ENCODE measurements at places on chromosomes 16 and 17. TPM values are rescaled to one million over a fixed set of nuclear protein-coding genes. Genes with fewer than 3 reads are reported as not detected.

Gene MTSS2
- total RNA-seq: 65.8 TPM

Gene KLHL11
- total RNA-seq: 26.6 TPM

Gene PIRT
- not detected for total RNA-seq

Gene PPP1R27
- not detected for total RNA-seq

Gene ADCY9
- 21.3 TPM for total RNA-seq

Gene CLCN7
- 476 TPM for total RNA-seq

Gene CACNA1H
- total RNA-seq: 1.7 TPM

Gene PRPSAP2
- total RNA-seq: 46.0 TPM

Gene CES1
- total RNA-seq: 1.7 TPM

Gene TSPAN10
- total RNA-seq: 79.1 TPM

Gene KRTAP2-1
- total RNA-seq: not detected

Gene SLC12A3
- total RNA-seq: not detected

Data from melanocyte of skin (primary cell).